Thymus (tissue), 14 donors: ENCODE measurements at places on chromosomes 3 and 15. TPM values are rescaled to one million over a fixed set of nuclear protein-coding genes. Genes with fewer than 3 reads are reported as not detected.

Gene GAP43
- total RNA-seq, result 0.42 TPM

GRCh38 chr15:75045332-75046015 lies 22.1 kb downstream of the PPCDC start:
- DNase-seq, result no peak

Gene LRRIQ4
- total RNA-seq, result 0.05 TPM

DNA sequence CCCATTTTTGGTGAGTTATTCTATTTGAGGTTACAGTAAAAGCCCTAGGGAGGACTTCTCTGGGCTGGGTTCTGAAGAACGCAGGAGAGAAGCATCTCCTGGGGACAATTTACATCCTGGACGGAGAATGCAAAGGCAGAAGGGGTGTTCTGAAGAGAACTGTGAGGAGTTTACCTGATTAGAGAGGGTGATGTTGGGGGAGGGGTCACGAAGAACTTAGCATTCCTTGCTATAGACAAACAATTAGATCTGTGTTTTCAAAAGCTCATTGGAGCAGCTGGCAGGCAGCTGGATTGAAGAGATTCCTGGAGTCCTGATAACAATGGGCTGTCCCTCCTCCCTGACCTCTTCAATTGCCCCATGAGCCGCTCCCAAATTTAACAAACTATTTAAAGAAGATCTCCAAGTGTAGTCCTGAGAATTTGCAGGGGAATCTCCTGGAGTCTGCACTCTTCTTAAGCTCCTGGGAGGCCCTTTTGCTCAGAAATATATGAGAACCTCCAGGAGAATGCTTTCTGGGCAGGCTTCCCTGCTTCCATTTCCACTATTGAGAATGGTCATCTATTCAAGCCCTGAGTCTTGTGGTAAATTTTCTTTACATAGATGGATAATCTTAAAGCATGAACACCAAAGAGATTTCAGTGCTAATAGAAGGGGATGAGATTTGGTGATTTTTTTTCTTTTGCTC lies 55.3 kb downstream of the ARHGAP31 start:
- no peak for DNase-seq

Gene MYO5C
- total RNA-seq, result 3.2 TPM

Gene SOX2
- 0.42 TPM for total RNA-seq

GRCh38 chr3:99479768-99480167 lies 158.6 kb upstream of the COL8A1 start:
- no peak for DNase-seq

Gene MUSTN1
- total RNA-seq, result 0.85 TPM

- no peak for DNase-seq
Measured at GRCh38 chr15:51692154-51692553, 10.9 kb downstream of the SCG3 start.
